NCI-H1105 (cell line): ENCODE measurements at places on chromosomes 5 and 9.

- DNase-seq, result no peak
These were observed 61.3 kb downstream of the GDA start for GRCh38 chr9:72210522-72210921.

GRCh38 chr5:75734913-75735789 lies 17.9 kb upstream of the POC5 start:
- DNase-seq, result no peak

DNA sequence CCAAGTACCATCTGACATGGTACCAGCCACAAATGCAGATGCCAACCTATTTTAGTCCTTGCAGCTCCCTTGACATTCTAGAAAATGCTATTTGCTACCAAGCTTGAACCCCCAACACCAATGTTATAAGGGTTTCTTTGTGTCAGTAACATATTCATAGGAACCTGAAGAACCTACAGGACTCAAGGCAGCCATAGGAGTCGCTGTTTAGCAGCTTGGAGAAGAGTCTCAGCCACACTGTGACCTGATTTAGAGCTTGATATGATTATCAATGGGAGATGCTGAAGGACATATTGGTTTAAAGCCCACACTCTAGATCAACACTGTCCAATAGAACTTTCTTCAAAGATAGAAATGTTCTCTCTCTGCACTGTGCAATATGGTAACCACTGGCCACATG lies 6.4 kb upstream of the ZFR start:
- DNase-seq, result no peak

- no peak for DNase-seq
These were observed 157.4 kb downstream of the NR3C1 start for GRCh38 chr5:143245929-143246561.

- DNase-seq, result peak; percentile 10
These were observed 61.9 kb upstream of the ITGA1 start for GRCh38 chr5:52725808-52726207.

DNA sequence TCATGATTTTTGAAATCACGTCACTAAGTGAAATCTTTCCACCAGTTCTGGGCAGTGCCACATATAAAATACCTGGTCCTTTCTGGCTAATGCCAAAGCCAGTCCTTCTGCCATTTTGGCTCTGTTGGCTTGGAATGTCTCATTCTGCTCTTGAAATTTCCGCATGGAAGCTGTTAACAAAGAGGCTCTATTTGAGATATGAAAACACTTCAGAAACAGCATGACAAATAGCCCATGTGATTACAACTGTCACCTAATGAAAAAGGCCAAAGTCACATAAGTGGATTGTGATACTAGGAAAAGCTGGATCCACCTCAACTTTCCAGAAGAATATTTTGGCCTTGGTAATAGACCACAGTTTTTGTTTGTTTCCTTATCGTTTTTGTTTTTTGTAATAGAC lies 12.8 kb downstream of the GOLGA1 start:
- DNase-seq, result no peak

DNA sequence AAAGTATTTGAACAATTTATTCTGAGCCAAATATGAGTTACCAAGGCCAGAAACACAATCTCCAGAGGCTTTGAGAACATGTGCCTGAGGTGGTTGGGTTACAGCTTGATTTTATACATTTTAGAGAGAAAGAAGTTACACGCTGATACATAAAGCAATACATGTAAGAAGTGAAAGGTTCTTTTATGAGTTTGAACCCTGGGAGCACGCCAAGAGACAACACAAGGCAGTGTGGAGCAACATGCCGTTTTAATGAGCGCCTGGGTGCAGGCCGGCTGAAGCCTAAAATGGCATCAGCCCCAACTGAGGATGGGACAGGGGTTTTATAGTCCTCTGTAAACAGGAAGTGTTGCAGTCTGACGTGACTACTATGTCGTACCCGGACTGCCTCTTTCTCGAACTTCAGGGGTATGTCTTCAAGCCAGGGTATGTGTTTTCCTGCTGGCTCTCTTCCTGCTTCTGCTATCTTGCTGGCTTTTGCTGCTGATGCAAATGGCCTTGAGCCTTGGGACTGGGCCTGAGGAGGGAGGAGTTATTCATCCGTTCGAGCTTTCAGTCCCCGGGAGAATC lies 193.7 kb downstream of the CYLC2 start:
- no peak for DNase-seq

DNA sequence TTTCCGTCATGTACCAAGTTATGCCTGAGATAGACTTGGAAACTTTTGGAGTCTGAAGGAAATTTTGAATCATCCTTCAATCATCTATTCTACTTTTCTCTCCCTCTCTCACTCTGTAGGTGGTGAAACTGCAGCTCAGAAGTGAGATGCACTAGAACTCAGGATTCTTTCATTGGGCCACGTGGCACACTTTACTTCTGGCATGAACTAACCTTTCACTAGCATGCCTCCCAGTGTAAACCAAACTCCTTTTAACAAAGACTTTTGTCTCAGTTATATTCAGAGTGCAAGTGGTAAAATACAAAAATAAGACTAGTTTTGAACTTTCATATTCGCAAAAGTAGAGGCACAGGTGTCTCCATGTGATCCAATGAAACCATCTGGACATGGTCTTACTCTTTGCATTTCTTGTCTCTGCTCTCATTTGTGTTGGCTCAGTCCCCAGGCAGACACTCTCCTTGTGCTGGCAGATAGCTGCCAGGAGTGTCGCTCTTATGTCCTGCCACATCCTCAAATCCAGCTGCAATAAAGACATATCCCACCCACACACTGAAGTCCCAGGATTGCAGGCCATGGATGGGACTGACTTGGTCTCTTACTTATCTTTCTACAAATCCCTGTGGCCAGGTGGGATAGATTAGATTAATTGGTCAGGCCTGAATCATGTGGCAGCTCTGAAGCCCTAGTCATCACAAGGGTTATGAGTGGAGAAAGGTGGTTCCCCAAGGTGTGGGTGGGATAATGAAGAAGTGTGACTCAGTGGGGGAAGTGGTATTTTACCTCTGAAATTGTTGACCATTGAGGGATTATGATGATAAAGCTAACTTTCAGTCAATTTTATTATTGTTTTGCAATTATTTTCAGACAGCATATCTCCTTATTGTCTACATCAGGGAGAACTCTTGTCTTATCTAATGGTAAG lies 267.5 kb downstream of the GABRB2 start:
- no peak for DNase-seq

DNA sequence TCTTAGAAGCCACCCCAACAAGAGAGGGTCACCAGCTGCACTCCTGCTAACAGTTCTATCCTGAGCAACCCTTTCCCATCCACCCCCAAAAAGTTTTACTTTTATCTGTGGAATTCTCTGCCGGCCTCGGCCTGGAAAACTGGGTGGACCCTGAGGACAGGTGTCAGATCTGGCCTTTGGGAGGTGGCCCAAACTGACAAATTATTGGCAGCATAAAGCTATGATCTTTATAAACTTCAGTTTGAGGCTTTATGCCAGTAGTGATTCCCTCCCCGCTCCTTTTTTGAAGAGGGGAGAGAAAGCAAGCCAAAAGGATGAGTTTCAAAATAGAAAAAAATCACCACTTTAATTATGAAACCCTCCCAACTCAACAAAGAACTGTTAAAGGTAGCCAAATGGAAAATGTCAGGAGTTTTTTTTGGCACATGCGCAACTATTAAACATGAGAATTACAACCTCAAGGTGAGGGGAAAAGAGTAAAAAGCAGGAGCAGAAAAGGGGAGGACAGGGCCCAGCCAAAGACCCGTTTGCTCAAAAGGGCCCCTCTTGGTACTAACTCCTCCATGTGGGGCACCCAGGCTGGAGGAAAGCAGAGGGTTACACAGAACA lies 49.4 kb downstream of the FBXW11 start:
- DNase-seq, result no peak

- no peak for DNase-seq
These were observed 85.9 kb downstream of the OSMR start for GRCh38 chr5:38931731-38932130.

- DNase-seq, result no peak
These were observed 413.3 kb upstream of the POU5F2 start for GRCh38 chr5:94154672-94155071.

DNA sequence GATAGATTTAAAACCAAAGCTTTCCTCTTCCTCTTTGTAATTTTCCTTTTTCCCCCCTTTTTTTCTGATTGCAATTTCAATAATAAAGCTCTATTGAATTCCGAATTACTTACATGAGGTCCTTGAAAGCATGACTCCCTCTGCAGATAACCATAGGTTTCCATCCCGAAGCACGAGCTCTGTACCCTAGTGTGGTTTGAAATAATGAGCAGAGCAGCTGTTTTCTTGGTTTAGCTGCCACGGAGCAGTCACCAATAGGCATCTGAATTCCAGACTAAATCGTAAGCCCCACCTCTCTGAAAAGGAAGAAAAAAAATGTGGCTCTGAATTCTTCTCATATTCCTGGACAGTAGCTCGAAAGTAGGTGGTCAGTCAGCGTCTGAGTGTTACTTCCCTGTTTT lies 18.5 kb upstream of the GNE start:
- DNase-seq, result no peak

DNA sequence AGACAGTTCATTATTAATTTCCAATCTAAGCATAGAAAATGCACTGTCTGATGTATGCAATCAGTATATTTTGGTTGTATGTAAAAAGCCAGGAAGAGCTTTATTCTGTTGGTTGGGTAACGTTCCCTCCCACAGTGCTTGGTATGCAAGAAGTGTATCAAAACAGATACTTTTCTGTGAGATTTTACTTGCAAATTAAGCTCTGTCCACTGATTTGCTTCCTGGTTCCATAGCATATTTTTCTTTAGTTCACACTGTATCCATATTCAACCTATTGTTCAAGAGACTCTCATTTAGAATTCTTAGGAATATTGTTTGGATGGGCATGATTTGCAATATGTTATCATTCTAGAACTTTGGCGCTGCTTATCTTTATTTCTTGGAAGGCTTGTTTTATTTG lies 47.4 kb downstream of the RNF180 start:
- no peak for DNase-seq

GRCh38 chr5:177154003-177154643 lies 20.6 kb downstream of the NSD1 start:
- DNase-seq, result no peak

- DNase-seq, result no peak
These were observed 43.4 kb downstream of the RXRA start for GRCh38 chr9:134369416-134370212.

DNA sequence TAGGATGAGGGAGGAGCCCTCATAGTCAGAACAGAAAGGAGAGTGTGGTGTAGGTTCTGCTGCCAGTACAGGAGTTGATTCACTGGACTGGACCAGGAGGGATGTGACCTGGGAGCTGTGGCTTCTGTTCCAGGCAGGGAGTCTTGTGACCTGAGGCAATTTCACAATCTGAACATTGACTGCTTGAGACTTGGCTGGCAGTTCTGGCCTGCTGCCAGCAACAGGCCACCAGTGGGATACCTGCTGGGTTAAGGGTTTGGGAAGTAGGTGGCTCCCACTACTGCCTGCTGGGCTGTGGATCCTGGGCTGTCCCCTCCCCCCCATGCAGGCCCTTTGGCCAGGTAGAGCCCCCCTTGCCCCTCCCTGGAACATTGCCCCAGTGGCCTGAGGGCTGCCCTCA lies 268.6 kb upstream of the ARRDC3 start:
- no peak for DNase-seq
